Suppressor macrophage treated with lipopolysaccharide for 1 hour (primary cell): ENCODE measurements at places on chromosomes 2 and 18.
A peak's percentile ranks its signal among the peaks of the same experiment; 100 is the strongest.

- peak; percentile 14 for DNase-seq
Observed at GRCh38 chr2:30109856-30110255, 37.0 kb upstream of the YPEL5 start.

- no peak for DNase-seq
Observed at GRCh38 chr2:216802516-216803215, 57.2 kb downstream of the TNP1 start.

- no peak for DNase-seq
Observed at GRCh38 chr2:151857650-151858049, 29.4 kb upstream of the ARL5A start.

DNA sequence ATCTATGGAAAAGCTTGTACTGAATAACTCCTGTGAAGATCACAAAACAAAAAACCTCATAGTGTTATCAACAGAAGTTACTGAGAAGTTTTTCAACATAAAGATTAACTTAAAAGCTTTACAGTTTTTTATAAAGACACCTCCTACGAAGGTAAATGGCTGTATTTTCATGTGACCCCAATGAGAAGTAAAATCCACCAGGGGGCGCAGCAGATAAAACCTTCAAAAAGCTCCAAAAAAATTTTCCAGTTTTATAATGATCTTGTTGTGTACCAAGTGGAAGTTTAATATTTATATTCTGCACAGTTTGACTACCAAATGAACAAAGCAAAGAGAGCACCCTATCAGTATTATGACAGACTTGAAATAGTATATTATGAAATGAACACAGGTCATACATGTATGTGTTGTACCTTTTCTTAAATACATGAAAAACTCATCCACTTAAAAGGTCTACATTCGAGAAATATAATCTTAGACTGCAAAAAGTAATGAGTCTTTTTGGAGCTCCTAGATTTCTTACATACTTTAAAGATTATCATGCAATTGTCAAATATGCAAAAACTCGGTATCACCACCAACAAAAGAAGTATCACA is 38.5 kb downstream of the PNO1 start:
- DNase-seq: peak; percentile 57

- DNase-seq: no peak
Observed at GRCh38 chr18:30271716-30272115, 770.8 kb downstream of the DSC3 start.

- peak; percentile 21 for DNase-seq
Observed at GRCh38 chr2:12720278-12720620, 3.5 kb downstream of the TRIB2 start.

DNA sequence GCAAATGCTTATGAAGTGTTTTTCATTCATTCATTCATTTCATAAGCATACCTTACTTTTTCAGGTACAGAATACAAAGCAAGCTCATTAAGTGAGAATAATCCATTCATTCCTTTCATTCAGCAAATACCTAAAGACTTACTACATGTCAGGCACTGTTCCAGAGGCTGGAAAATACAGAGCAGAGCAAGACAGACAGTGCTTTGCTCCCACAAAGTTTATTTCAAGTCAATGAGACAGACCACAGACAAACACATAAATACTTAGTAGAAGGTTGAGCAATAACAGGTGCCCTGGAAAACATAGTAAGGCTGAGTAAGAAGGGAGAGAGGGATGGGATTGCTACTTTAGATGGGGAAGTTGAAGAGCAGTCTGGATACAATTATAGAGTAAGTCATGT is 309.8 kb downstream of the C1D start:
- no peak for DNase-seq

GRCh38 chr2:1635823-1636222 is 108.5 kb downstream of the PXDN start:
- no peak for DNase-seq

GRCh38 chr2:105376789-105377240 is 22.0 kb downstream of the FHL2 start:
- no peak for DNase-seq

DNA sequence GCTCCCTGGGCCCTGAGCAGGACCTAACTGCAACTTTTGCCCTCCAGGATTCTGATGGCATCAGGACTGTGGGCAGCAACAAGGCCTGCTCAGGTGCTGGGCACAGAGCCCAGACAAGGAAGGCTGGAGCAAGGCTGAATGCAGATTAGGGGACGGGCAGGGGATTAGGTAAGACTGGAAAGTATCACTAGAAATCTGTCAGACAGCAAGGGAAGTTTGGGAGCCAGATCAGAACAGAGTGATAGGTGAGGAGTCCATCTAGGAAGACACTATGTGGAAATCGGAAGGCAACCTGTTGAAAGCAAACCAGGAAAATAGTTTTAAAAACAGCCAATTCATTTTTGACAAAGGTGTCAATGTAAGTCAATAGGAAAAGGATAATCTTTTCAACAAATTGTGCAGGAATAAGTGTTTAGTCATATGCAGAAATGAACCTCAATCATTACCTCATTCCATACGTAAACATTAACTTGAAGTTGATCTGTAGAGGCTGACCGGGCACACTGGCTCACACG is 56.4 kb upstream of the STPG4 start:
- no peak for DNase-seq

DNA sequence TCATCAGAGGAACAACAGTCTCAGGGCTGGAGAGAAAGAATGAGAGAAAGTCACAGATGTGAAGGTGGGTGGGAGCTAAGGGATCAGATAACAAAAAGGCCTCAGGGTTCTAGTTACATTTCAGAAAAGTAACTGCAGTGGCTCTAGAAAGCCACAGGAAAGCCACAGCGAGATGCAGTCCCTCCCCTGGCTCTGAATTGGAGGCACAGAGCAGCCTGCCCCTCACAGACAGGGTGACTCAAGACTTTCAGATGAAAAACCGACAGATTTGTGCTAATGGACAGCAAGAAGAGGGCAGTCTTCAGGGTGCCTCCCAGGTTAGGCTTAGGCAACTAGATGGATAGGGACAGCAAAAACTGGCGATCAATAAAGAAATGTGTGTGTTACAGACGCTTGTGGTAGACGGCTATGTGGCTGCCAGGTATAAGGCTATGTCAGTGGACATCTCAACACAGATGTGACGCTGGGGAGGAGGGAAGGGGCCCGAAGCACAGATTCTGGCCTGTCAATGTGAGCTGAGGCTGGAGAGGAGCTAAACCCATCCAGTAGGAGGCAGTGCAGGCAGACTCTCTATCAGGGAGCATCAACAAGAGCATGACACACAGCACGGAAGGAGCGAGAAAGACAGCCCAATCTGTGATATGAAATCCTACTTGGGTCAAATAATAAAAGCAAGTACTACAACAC is 26.2 kb downstream of the UNC50 start:
- DNase-seq: peak; percentile 10

GRCh38 chr2:109446278-109447131 is 167.3 kb downstream of the SEPTIN10 start:
- DNase-seq: no peak

- DNase-seq: no peak
Observed at GRCh38 chr2:144349674-144350073, 170.2 kb downstream of the ZEB2 start.

GRCh38 chr2:240965296-240965904 is 33.0 kb upstream of the SNED1 start:
- peak; percentile 49 for DNase-seq

- peak; percentile 34 for DNase-seq
Observed at GRCh38 chr18:32308493-32309120, 118.8 kb downstream of the MEP1B start.

- no peak for DNase-seq
Observed at GRCh38 chr2:44836174-44836573, 105.3 kb upstream of the SIX3 start.

- DNase-seq: no peak
Observed at GRCh38 chr2:96817882-96818281, 1.8 kb downstream of the CNNM3 start.

DNA sequence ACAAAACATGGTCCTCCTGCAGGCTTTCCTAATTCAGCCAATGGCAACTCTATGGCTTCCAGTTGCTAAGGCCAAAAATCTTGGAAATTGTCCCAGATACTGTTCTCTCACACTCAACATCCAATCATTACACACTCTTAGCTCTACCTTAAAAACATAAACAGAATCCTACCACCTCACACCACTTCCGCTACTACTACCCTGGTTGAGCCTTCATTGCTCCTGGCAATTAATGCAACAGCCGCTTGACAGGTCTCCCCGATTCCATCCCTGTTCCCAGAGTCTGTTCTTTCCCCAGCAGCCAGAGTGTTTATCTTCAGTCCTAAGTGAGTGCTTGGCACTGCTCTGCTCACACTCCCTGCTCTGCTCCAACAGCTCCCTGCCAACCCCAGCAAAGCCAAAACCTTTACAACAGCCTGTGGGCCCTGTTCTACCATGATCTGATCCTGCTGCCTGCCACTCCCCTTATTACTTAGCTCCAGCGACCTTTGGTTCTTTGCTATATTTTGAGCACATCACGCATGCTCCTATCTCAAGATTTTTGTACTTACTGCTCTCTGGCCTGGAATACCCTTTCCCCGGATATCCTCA is 67.5 kb upstream of the AMMECR1L start:
- DNase-seq: no peak

DNA sequence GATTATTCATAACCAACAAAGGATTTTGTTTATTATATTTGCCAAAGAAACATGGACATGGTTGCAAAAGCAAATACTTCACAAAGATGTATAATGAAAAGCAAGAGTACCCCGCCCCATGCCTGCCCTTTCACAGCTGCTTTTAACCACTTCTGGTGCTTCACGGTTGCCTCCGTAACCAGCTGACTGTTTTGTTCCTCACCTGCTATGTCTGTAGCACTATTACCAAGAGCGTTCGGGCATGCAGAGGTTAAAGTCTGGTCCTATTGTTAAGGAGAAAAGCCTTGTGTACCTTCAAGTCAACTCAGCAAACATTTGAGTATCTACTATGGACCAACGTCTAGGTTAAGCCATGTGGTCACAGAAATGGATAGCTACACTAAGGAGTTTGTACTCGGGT is 115.2 kb upstream of the FOSL2 start:
- no peak for DNase-seq

GRCh38 chr18:49646873-49647272 is 85.0 kb downstream of the LIPG start:
- no peak for DNase-seq

DNA sequence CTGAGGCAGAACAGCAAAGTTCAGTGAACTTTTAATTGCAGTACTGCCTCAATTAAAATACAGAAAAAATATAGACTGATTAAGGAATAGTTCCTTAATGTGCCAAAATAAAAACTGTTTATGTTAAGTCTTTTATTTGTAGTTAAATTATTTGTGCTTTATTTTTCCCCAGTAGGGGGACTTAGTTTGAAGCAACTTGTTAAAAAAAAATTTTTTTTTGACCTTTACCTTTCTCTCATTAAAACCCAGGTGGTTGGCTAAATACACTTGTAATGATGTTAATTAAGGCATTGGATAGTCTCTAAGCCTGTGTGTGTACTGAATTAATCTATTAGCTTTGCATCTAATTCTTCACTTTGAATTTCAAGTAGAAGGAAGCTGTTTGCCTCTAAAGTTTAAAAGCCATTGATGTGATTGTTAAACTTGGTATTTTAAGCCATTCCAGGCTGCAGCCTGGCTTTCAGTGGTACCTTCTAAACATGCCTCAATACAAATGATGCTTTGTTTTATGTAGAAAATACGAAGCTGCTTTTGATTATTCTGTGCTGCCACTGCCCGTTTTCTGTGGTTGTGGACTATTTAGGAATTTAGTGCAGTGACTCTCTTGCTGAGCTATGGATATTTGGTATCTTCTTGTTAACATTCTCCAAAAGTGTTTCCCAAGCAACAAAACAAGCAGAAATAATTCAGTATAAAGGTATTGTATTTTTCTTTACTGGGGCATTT is 102.9 kb downstream of the TANC1 start:
- no peak for DNase-seq

- DNase-seq: no peak
Observed at GRCh38 chr2:200003444-200003843, 48.1 kb downstream of the MAIP1 start.

- peak; percentile 51 for DNase-seq
Observed at GRCh38 chr2:147331790-147332419, 512.9 kb upstream of the ACVR2A start.

GRCh38 chr2:111062417-111062816 is 58.3 kb upstream of the BCL2L11 start:
- DNase-seq: no peak

DNA sequence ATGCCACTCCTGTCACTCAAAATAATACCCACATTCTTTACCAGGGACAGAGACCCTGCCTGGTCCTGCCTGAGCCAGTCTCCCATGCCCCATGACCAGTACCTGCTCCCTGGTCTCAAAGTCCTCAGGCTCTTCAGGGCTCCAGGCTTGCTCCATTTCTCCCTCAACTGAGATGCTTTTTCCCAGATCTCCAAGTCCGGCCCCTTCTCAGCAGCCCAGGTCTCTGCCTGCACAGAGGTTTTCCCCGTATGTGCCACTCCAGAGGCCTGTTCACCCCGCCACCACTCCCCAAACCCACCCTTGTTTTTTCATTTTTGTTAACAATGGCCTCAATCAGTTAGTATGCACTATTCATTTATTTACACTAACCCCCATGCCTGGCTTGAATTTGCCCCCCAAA is 499.5 kb upstream of the MYT1L start:
- no peak for DNase-seq

GRCh38 chr2:45394216-45394615 is 216.9 kb downstream of the SRBD1 start:
- no peak for DNase-seq

- no peak for DNase-seq
Observed at GRCh38 chr2:18110222-18110621, 231.8 kb downstream of the KCNS3 start.

DNA sequence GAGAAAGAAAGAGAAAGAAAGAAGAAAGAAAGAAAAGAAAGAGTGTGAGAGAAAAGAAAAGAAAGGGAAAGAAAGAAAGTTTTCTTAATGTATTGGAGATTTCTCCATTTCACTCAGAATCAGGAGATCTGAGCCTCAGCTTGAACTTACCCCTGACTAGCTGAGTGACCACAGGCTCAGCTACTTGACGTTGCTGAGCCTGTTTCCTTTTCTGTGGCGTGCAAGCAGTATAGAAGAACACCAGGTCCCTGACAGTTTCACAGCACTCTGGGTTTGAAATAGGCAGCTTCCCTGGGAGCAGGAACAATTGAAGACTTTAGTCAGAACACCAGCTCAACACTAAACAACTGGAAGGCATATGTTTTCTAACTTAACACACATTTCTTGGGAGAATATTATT is 44.7 kb downstream of the MARCO start:
- peak; percentile 76 for DNase-seq

GRCh38 chr18:38241736-38242135 is 676.1 kb upstream of the CELF4 start:
- DNase-seq: no peak

- DNase-seq: no peak
Observed at GRCh38 chr2:184783576-184783975, 185.2 kb downstream of the ZNF804A start.

GRCh38 chr18:39806525-39806924 is 2148.5 kb upstream of the PIK3C3 start:
- DNase-seq: peak; percentile 17

GRCh38 chr18:452816-453215 is 47.7 kb downstream of the COLEC12 start:
- DNase-seq: peak; percentile 51
